ENCODE measurements at places on chromosomes 11 and 22.
A peak's percentile ranks its signal among the peaks of the same experiment; 100 is the strongest.

DNA sequence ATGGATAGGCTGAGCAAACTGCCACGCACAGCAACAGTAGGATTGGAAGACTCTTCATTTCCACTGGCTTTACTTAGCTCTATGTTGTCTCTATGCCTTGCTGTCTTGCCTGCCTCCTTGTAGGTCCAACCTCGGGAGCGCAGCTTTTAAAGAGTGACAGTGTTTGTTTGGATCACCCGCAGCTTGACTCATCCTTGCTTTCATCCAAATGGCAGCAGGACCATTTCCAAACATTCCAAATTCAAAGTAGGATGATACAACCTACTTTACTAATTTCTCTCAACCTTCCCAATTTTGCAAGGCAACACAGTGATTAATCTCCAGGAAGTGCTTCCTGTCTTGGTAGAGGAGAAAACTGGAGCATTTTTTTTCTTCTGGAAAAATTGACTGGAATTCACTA lies at the start of gene MMP3:
MMP3 (minus strand) TSS at position 121 of the 400 bp plus-strand sequence; CDS start at position 58, 63 bp downstream.
- DNase-seq, result no peak

DNA sequence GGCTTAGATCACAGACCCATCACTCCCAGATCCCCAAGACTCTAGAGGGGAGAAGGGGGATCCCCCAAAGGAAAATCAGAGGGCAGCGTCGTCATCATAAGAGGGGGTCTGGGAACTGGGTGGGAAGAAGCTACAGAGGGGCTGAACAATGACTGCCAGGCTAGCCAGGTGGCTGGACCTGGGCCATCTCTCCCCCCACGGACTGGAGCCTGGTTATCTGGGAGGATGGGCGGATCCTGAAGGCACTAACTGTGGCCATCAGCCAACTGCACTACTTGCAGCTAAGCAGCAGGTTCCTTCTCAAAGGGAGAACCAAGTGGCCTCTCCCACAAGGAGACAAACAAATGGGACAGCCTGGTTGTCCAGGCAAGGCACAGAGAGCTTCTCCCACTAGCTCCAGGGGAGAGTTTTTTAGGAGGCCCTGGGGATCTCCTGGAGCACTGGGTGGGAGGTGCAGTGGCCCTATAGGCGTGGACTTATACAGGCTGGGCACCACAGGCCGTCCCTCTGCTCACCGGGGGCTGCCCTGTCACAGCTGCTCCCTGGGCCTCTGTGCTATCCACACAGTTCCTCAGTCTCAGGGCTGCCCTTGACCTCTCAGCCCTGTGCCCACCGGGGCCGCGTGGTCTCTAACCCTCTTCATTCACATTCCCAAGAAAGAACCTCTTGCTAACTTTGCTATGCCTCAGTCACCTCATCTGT lies 15.4 kb downstream of the P2RY6 start:
- no peak for DNase-seq

GRCh38 chr22:46043816-46044620 lies 67.1 kb upstream of the WNT7B start:
- DNase-seq, result no peak

GRCh38 chr22:44146088-44146861 lies 34.5 kb upstream of the PARVG start:
- no peak for DNase-seq

GRCh38 chr11:123690485-123690884 lies 36.1 kb upstream of the SCN3B start:
- no peak for DNase-seq

DNA sequence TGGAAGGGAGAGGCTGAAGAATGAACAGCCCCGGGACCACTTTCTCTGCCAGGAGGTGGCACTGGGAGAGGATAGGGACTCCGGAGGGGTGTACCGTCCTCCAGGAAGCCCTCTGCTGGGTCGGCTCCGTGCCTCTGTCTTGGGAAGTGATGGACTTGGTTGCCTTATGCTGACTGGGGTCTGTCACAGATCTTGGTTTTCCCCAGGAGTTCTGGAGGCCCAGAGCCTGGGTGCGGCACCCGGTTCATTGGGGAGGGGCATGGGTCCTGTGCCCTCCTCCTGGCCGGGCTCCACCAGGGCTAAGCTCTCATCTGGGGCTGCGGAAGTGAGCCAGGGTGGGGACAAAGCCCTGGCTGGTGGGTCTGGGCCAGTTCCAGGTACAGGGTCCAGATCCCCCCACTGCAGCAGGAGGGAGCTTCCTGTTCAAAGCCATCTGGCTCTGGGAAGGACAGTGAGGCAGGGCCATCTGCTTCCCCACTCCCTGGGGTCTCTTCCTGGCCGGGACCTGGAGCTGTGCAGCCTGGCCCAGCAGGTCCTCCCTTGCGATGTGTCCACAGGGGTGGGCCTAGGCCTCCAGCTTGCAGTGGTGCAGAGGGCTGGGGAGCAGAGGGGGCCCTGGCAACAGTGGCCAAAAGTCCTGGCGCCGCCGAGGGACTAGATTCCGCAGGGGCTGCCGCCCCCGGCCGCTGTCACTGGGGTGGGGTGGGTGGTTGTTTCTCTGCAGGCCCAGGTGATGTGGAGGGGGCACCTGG lies 1.1 kb upstream of the AP2A2 start:
- no peak for DNase-seq

GRCh38 chr11:117178210-117179034 lies at the start of gene SIDT2:
TSS of gene SIDT2 (plus strand) at chr11:117178743. CDS start at chr11:117179264, 521 bp downstream.
- DNase-seq, result peak; percentile 84

- DNase-seq, result no peak
These were observed 7.5 kb upstream of the SYT8 start for GRCh38 chr11:1827095-1827813.
